Activated CD4-positive, alpha-beta T cell treated with anti-CD3 and anti-CD28 coated beads, Interleukin-2, amount 10 ng/mL, durations not matched to agents 24 days and 14 days (primary cell): ENCODE measurements at places on chromosomes 2 and 18.

DNA sequence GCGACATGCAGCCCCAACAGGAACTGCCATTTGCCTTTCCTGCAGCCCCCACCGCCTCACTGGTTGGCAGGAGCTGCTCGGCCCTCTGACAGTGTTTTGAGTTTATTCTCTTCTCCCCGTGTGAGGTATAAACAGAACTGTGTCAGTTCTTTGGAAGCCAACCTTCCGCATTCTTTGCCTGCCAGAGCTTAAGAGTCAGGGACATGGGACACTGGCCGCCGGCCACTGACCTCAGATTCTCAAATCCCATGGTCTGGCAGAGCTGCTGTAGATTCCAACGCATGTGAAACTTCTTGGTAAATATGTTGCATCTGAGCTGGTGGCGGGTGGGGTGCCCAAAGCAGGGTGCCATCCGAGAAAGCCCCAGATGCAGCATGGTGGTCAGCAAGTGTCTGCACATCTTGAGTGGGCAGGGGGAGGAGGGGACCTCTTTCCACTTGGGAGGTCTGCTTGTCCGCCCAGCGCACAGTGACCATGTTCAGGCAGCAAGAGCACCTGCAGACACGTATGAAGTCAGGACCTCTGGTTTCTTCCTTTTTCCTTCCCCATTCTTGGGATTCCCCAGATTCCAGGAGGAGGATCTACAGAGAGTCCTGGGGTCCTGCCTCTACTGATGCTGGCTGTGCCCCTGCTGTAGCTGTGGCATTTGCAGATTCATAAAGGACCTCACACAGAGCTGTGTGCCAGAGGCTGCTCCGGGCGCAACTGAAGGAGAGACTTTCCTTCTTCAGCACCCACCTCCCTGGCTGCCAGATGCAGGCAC, 23.8 kb downstream of the ASB18 start:
- no peaks in the 10 kb centered on the region for H3K4me1 ChIP-seq
- H3K27me3 ChIP-seq = peaks cover 29% of the 10 kb centered on the region
- H3K4me3 ChIP-seq = no peak overlapping the region
- H3K27ac ChIP-seq = no peak overlapping the region

DNA sequence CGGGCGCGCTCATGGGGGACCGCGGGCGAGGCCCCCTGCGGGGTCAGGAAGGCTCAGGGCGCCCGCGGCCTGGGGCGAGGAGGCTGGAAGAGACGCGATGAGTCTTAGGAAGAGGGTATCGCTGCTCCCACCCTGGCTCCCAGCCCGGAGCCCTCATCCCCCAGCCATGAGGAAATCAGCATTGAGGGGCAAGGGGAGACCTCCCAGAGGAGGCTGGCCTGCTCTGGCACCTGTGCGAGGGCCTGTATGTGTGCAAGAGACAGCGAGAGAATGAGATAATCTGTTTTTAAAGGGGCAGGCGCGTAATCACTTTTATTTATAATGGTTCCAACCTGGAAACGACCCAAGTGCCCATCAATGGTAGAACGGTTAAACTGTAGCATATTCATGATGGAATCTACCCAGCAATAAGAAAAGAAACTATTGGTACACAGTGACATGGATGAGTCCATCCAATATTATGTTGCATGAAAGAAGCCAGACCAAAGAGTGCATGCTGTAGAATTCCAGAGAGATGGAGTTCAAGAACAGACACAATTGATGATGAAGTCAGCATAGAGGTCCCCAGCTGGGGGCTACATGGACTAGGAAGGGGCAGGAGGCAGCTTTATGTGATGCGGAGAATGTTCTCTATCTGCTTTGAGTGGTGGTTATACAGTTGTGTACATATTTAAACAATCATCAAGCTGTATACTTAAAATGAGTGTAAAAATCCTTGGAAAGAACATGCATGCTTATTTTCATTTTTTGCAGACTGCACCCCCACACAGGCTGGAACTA, 14.4 kb downstream of the FBXO41 start:
- H3K27me3 ChIP-seq = no peaks in the 10 kb centered on the region
- DNase-seq = no peak
- H3K4me3 ChIP-seq = peak overlapping the region; percentile 61
- peak overlapping the region; percentile 2 for H3K27ac ChIP-seq
- H3K36me3 ChIP-seq = peaks cover 7% of the 10 kb centered on the region

- peak; percentile 89 for DNase-seq
- peak overlapping the region; percentile 75 for H3K4me3 ChIP-seq
- peaks cover 8% of the 10 kb centered on the region for H3K4me1 ChIP-seq
- no peaks in the 10 kb centered on the region for H3K36me3 ChIP-seq
- peak overlapping the region; percentile 60 for H3K27ac ChIP-seq
Observed at GRCh38 chr18:48161191-48161910, 230.9 kb upstream of the SMAD2 start.

- no peaks in the 10 kb centered on the region for H3K27me3 ChIP-seq
- H3K27ac ChIP-seq = no peak overlapping the region
- H3K4me1 ChIP-seq = no peaks in the 10 kb centered on the region
- H3K36me3 ChIP-seq = no peaks in the 10 kb centered on the region
- H3K4me3 ChIP-seq = no peak overlapping the region
Observed at GRCh38 chr18:37987901-37988300, 422.3 kb upstream of the CELF4 start.

DNA sequence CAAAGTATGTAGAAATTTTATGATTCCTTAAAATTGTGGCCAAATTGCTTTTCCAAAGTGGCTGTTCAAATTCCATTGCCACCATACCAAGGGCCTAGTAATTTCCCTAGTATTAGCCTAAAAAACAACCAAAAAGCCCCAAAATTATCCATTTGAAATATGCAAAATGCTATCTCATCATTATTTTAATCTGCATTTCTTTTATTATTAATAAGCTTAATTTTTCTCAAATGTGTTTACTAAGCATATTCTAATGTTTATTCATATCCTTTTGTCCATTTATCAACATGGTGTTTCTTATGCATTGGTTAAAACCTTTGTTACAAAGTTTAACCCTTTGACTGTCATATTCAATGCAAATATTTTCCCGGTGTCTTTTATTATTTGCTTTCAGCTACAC, 48.0 kb downstream of the PID1 start:
- no peaks in the 10 kb centered on the region for H3K27me3 ChIP-seq
- no peak for DNase-seq
- no peak overlapping the region for H3K4me3 ChIP-seq
- H3K27ac ChIP-seq = no peak overlapping the region
- H3K4me1 ChIP-seq = no peaks in the 10 kb centered on the region

GRCh38 chr2:202034249-202035088, 814 bp downstream of the FZD7 start:
- H3K4me3 ChIP-seq = peak overlapping the region; percentile 85
- peaks cover 12% of the 10 kb centered on the region for H3K4me1 ChIP-seq

- H3K27me3 ChIP-seq = no peaks in the 10 kb centered on the region
- H3K4me1 ChIP-seq = no peaks in the 10 kb centered on the region
- no peak overlapping the region for H3K27ac ChIP-seq
- no peaks in the 10 kb centered on the region for H3K36me3 ChIP-seq
Observed at GRCh38 chr18:8400193-8400752, 209.0 kb upstream of the RAB12 start.

DNA sequence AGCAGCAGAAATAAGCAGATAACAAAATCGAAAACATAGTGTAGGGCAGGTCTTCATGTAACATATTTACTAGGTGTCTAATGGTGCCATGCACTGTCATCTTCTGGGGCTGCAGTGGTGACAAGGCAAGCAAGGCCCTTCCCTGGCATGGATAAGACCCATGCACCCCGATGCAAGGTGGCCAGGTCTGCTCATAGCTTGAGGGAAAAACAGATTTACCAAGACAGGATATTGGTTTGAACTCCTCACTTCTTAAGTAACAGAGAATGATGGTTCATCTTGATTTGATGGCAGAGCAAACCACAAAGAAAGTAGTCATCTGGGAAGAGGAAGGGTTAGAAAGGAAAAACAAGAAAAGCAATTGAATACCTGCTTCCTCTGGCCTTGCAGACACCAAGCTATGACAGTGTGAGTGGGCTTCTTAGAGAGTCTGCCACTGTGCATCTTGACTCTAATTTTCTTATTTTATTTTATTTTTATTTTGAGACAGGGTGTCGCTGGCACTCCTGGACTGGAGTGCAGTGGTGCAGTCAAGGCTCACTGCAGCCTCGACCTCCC, 35.8 kb upstream of the EML6 start:
- peak overlapping the region; percentile 22 for H3K4me3 ChIP-seq
- peaks cover 50% of the 10 kb centered on the region for H3K27me3 ChIP-seq

DNA sequence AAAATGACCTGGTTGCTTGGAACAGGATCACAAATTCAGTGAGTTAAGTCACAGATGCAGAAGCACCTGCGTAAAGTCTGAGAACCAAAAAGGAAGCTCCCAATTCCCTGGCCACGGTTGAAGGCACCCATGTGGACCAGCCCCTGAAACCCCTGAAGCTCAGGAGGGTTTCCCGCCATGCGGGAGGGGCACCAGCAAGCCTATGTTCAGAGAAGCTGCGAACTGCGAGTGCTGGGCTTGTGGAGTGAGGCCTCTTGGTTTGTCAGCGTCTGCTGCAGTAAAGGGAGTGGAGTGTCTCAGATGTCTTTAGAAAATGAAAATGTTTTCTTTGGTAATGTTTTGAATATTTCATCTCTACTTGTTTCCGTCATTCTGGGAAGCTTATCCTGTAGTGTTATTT, 16.1 kb upstream of the ACKR3 start:
- H3K36me3 ChIP-seq = peaks cover 38% of the 10 kb centered on the region
- H3K4me3 ChIP-seq = peak overlapping the region; percentile 21
- H3K27me3 ChIP-seq = no peaks in the 10 kb centered on the region

DNA sequence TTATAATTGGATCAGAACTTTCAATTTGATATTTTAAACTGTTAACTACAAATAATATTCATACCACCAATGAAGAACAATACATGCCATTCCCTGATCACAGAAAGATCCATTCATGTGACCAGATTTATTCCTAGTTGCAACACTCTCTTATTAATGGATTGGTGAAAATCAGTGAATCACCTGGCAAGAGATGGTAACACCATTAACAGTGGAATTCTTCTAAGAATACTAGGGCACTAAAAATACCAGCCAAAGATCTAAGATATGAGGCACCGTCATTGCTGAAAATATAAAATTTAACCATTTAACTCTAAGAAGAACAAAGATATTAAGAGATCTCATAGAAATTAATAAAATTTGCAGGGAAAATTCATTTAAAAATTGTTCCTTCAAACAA, 58.1 kb downstream of the MAP4K3 start:
- H3K27ac ChIP-seq = no peak overlapping the region
- DNase-seq = no peak
- H3K36me3 ChIP-seq = peaks cover 11% of the 10 kb centered on the region
- H3K4me3 ChIP-seq = no peak overlapping the region

- peaks cover 82% of the 10 kb centered on the region for H3K4me1 ChIP-seq
- DNase-seq = peak; percentile 76
- peak overlapping the region; percentile 80 for H3K4me3 ChIP-seq
- no peaks in the 10 kb centered on the region for H3K27me3 ChIP-seq
- peaks cover 29% of the 10 kb centered on the region for H3K36me3 ChIP-seq
Observed at GRCh38 chr2:54597153-54597848, 126.2 kb upstream of the EML6 start.

DNA sequence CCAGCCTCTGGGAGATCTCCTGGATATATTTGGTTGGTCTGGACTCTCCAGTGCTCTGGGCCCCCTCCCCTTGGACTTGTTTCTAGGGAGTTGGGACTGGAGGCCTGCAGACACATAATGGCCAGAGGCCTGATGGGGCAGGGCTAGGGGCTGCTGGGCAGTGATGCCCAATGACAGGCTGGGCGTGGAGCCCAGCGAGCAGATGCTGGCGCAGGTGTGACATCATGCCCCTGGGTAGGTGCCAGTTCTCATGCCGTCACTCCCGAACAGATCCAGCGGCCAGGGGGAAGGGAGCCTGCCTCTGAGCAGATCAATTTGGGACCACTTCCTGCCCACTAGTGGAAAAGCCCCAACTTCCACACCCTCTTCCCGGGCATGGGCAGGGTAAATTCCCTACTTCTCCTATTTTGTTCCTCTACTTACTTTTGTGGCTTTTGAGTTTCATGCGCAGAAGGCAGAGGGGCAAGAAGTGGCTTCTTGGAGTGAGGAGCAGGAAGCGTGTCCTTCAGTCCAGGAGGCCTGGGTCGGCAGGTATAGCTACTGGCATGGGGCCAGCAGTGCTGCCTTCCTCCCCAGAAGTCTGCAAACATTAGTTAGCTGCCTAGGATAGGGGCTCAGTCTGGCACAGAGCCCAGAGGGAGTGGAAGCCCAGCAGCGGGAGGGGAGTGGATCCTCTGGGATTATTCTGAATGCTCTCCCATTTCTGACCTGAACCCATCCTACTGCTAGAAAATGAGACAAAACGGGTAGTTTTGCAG, 6.1 kb downstream of the MPV17 start:
- peaks cover 5% of the 10 kb centered on the region for H3K4me1 ChIP-seq
- H3K4me3 ChIP-seq = no peak overlapping the region
- H3K36me3 ChIP-seq = peaks cover 8% of the 10 kb centered on the region

DNA sequence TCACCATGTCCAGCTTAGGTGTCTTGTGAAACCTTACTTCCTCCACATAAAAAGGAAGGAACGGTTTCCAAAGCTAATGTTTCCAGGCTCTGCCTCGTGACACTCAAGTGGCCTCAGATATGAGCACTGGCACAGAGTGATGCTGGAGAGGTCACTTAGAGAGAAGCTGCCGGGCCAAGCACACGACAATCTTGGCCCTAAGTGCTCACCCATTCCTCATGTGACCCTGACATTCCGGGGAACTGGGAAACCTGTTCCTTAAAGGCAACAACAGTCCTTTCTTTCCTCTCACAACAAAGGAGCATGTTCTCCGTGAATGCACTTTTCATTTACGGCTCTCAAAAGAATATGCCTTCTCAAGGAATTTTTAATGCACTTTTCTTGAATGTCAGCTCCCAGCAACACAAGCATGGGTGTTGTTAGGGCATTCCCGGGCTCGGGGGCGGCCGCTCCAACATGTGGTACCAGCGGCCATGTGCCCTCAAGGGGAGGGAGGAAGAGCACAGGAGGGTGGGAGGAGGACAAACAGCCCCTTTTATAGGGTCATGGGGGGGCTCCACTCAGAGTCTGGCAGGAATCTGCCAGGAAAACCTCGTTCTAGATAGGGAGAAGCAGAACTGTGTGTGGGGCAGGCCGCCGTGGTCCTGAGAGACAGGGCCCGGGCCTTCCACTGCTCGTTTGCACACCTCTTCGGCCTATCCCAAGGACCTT, 118.6 kb downstream of the MBP start:
- DNase-seq = no peak
- H3K27ac ChIP-seq = no peak overlapping the region
- H3K36me3 ChIP-seq = peaks cover 49% of the 10 kb centered on the region
- no peaks in the 10 kb centered on the region for H3K27me3 ChIP-seq
- peaks cover 17% of the 10 kb centered on the region for H3K4me1 ChIP-seq

GRCh38 chr2:17160594-17160993, 357.6 kb downstream of the RAD51AP2 start:
- no peaks in the 10 kb centered on the region for H3K27me3 ChIP-seq
- no peaks in the 10 kb centered on the region for H3K4me1 ChIP-seq
- H3K36me3 ChIP-seq = no peaks in the 10 kb centered on the region
